Stimulated activated CD8-positive, alpha-beta memory T cell treated with anti-CD3 and anti-CD28 coated beads, Interleukin-15, amount 100 ng/mL, for 4 hours (primary cell): ENCODE measurements at places on chromosomes 1 and 21.

DNA sequence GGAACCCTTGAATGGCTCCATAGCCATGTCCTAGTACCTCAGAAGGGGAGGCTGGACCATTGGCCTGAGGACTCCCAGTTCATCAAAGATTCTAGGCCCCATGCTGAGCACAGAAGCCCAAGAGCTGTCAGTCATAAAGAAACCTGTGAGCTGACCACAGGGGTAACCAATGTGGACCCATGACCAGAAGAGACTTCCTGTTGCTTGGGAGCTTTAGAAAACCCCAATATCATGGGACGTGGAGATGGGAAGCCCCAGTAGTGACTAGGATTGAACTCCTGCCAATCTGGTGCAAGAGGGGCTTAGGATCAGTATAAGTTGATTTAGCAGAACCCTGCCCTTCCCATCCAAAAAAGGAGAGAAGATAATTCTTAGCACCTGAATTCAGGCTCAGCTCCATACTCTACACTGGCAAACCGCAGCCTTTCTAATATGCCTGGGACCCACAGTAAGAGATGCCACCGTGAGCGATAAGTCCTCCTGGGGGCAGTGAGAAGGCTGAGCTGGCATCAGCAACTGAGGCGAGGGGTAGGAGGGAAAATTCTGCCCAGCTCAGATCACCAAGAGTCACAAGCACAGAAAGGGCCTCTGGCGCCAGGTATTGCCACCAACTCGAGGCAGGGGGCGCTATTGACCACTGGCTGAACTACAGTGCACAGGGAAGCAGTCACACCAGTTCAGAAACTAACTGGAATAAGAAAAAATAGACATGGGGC lies 108.9 kb downstream of the CAPN8 start:
- DNase-seq: no peak

- DNase-seq: no peak
Observed at GRCh38 chr21:37219761-37220432, 47.2 kb downstream of the VPS26C start.

- no peak for DNase-seq
Observed at GRCh38 chr1:152487871-152488270, 22.7 kb upstream of the LCE5A start.

DNA sequence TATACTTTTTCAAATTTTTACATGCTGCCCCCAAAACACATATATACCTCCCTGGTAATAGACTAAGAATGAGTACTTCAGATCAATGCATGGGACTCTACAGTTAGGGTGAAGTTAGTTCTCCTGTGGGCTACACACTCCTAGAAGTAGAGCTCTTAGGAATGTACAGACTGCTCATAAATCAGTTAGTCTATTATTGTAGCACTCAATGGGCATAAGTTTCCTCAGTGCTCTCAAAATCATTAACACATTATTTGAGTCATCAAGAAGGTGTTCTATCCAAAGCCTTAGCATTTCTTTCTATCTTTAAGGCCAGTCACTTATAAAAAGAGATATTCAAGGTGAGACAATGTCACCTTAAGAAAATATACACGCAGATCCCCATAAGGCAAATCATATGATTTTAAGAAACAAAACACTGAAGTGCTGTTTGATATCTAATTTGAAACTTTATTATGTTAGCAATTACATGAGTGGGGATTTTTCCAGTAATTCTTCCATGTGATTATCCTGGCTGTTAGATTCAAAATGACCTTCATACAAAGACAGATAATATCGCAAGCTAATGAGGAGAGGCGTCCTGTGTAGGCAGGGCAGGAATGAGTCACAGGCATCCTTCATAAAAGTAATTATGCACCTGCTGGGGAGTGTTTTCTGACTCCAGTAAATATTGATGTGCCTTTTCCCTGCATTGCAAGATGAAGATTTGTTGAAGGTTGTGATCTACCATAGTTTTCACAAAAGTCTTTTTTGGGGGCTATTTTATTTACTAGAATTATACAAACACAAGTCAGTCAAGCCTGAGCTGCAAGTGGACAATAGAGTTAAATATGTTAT lies 167.2 kb upstream of the ATP1B1 start:
- no peak for DNase-seq

DNA sequence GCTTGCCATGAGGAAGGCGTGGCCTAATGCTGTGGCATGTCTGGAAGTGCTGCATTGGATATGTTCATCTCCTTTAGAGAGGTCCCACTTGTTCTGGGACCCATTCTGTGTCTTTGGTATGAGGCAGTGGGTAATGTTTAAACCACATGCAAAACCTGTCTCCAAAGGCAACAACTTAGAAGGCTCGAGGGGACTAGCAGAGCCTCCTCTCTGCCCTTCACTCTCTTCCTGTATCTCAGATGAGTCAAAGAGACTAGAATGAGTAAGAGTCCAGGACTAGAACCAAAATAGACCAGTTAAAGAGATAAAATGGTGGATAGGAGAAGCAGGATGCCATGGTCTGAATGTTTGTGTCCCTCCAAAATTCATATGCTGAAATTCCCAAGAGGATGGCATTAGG lies 220.8 kb upstream of the KIAA0040 start:
- DNase-seq: no peak

DNA sequence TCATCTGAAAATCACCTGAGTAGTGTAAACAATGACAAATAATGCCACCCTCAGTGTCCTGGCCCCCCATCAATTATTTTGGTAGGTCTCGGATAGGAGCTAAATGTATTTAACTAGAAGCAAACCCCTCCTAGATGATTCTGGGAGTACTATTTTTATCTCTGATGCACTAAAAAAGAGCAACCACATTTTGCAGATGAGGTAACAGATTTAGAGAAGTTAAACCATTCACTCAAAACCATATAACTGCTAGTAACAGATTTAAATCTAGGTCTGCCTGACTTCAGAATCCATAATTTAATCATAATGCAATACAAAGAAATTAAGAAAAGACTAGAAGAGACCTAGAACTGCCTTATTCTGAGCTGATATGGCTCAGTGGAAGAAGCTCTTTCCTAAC lies 17.3 kb upstream of the PTCH2 start:
- DNase-seq: no peak

DNA sequence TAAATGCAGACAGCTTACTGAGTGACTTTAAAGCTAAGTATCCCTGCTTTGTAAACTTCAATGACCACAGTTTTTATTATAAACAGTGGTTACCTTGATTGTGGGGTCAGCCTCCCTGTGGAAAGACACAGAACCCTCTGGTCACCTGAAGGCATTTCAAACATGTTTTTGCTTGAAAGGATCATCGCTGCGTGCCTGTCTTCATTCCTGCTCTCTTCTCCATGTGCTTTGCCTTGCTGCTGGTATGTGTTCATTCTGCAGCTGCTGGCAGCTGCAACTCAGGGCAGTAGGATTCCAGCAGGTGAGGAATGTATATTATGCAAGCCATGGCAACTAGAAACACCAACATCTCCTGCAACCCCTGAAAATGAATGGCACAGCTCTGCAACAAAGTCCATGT lies 81.0 kb upstream of the VAV3 start:
- DNase-seq: no peak

GRCh38 chr1:178412400-178412770 lies 84.4 kb downstream of the CLEC20A start:
- no peak for DNase-seq

DNA sequence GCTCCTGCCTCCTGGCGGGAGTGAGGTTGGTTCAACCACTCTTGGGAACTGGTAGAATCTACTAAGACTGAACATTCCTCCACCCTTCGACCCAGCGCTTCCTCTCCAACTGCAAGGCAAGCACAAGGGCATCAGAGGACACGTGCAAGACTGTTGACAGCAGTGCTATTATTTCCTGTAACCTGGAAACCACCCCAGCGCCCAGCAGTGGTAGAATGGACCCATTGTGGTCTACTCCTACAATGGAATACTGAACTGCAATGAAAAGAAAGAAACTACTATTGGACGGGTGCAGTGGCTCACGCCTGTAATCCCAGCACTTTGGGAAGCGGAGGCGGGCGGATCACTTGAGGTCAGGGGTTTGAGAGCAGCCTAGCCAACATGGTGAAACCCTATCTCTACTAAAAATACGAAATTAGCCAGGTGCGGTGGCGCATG lies 33.0 kb upstream of the TARDBP start:
- no peak for DNase-seq

DNA sequence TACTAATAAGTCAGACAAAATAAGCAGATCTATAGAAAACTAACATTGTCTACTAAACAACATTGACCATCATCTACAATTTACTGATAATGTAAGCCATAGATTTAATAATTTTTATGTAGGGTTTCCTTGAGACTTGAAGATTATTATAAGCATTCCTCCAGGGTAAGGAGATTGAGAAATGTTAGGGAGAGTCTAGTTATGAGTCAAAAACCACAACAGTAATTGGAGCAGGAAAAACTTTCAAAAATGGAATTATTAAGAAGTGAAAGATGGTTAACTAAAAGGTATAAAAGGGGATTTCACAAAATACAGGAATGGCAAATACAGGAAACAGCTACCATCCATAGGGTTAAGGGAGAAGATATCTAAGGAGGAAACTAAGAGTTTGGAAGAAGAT lies 12.4 kb upstream of the UHMK1 start:
- DNase-seq: no peak

- DNase-seq: no peak
Observed at GRCh38 chr1:179774566-179774965, 31.5 kb downstream of the FAM163A start.

- no peak for DNase-seq
Observed at GRCh38 chr1:21641076-21641475, 28.1 kb downstream of the RAP1GAP start.

GRCh38 chr1:41799723-41800122 lies 119.0 kb downstream of the HIVEP3 start:
- no peak for DNase-seq

DNA sequence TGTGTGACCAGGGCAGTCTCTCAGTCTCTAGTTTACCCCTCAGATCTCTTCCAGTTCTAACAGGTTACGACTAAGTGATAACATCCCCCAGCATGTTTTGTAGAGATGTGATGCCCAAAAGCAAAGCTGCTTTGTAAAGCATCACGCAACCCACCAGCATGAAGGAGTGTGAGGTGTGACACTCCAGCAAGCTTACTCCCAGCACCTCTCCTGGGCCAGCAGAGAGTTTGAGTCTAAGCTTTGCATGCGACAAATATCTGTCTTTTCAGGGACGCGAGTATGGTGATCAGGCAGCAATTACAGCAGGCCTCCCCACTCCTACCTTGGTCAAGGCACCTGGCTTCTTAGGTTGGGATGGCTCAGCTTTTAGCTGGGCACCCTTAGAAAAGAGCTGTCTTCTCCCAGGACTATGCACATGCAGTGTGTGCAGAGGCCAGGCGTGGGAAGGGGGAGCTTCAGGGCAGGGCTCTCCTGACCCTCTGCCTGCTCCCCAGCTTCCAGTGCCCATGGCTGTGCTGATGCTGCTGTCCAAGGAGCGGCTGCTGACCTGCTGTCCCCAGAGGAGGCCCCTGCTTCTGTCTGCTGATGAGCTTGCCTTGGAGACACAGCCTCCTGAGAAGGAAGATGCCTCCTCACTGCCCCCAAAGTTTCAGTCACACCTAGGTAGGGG lies 48.2 kb downstream of the ELK4 start:
- no peak for DNase-seq

DNA sequence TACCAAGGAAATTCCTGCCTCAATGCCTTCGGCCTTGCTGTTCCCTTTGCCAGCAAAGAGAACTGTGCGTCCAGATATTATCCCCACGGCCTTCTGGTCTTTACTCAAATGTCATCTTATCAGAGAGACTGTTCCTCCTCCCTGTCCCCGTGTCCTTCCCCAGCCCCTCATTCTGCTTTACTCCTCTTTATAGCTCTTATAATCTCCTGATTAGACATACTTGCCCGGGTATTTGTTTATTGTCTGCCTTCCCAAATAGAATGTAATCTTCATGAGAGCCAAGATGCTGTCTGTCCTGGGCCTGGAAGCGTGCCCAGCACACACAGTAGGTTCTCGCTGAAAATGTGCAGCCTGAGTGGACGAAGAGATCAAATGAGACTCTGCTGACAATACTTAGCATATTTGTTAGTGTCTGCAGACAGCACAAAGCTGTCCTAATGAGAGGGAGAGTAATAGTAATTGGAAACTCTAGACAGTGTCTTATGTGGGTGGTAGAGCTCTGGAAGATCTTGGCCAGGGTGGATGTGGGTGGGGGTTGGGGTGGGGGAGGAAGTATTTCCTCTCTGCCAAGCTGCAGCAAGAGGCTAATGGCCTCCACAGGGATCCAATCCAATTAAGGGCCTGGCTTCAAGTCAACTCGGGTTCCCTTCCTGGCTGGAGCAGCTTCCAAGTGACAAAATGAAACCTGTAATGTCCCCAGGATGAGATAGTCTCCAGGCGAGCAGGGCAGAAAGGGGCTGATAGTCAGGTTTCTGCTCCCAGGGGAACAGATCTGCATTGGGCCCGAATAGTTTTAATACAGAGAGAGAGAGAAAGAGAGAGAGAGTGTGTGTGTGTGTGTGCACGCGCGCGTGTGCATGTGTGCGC lies 9.5 kb upstream of the CLIC4 start:
- no peak for DNase-seq

- DNase-seq: no peak
Observed at GRCh38 chr1:24749252-24749651, 4.0 kb downstream of the CLIC4 start.

DNA sequence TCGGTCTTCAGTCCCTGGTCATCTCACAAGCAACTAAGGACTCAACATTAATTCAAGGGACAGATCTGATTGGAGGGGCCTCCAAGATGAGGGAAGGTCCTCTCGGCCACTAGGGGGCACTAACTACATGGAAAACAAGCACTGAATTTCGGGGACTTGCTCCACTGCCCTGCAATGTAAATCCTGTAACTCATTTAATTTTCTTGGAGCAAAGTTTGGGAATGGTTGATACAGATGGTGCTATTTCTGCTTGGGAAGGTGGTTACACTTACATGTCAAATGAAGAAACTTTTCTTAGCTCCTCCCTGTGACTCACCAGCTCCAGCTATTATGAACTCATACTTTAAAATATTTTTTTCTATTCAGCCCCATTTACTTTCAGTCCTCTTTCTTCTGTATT lies 97.4 kb upstream of the KCNJ15 start:
- DNase-seq: no peak

DNA sequence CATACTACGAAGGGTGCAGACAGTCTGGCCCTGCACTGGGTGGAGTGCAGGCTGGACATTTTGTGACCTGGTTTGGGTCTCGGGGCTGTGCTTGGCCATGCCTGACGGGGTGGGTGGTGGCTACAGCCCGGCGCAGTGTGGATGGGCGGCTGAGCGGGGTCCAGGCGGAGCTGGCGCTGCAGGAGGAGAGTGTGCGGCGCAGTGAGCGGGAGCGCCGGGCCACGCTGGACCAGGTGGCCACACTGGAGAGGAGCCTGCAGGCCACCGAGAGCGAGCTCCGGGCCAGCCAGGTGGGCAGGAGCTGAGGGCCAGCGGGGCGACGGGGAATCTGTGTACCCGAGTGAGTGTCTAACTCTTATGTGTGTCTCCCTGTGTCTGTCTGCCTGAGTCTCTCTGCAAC lies 14.1 kb downstream of the MFAP2 start:
- no peak for DNase-seq

DNA sequence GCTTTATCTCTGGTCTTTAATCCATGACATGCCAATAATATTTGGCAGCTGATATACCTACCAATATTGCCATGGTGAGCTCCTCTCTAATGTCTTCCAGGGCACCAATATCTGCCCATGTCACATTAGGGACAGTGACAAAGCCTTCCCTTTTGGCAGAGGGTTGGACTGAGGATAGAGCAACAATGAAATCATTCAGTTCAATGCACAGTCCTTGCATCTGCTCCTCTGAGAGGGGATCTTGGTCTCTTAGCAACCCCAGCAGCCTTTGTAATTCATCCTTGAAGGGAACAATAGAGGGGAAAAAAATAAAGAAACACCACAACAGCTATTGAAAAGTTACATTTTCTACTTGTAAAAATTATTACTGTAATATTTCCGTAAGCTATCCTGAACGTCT lies 42.3 kb downstream of the NVL start:
- DNase-seq: no peak
